Activated naive CD8-positive, alpha-beta T cell treated with anti-CD3 and anti-CD28 coated beads, Interleukin-2, amount 10 ng/mL, durations not matched to agents 7 days and 5 days (primary cell): ENCODE measurements at places on chromosomes 2 and 18.

GRCh38 chr2:141055531-141055930 lies 1075.3 kb downstream of the LRP1B start:
- DNase-seq: no peak

- no peak for DNase-seq
Observed at GRCh38 chr2:67865917-67866316, 196.9 kb downstream of the C1D start.

DNA sequence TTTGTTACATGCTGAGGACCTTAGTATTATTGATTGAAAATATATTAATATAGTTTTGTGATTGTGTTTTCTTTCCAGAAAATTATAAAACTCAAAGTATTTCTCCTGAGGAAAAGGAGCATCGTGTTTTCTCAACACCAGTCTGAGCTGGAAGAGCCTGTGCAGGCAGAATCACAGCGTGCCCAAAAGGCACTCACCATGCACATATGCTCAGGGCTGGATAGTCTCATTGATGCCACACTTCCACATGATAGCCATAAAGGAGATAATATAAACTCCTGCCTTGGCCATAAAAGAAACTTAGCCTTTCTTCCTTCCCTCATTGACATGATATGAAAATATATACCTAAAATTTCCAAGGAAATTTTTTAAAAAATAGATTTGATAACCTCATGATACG lies 4.0 kb downstream of the PDE1A start:
- no peak for DNase-seq

- DNase-seq: no peak
Observed at GRCh38 chr2:207996848-207997247, 28.5 kb downstream of the PLEKHM3 start.

DNA sequence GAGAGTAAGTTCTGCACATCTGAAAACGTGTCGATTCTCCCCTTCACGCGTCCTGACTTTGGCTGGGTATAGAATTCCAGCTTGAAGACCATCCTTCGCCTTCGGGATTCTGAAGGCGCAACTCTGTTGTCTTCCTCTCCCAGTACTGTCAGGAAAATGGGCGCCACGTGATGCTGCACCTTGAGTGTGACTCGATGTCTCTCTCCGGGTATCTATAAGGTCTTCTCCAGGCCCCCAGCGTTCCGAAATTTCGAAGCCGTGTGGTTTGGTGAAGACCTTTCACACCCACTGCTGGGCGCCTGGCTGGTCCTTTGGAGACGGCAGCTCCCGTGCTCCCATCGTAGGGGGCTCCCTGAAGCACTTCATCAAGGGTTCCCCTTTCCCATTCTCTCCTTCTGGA lies 203.7 kb downstream of the HDAC4 start:
- no peak for DNase-seq

DNA sequence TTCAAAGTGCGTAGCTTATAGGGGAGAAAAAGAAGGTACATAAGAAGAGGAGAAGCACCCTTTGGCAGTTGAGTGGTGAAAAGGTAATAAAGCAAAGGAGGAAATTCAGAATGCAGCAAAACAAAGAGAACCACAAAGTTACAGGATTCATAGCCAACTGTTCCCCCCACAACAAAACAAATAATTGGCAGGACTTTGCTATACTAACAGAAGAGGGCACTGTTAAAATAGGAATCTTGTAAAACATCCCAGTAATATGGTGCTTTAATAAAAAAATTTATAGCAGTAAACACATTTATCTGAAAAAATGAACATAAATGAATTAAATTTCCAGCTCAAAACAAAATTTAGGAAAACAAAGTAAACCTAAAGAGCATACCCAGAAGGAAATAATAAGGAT lies 42.3 kb downstream of the R3HDM1 start:
- DNase-seq: no peak

- no peak for DNase-seq
Observed at GRCh38 chr2:105800036-105800713, 55.5 kb downstream of the NCK2 start.

GRCh38 chr2:99880148-99880963 lies 262.0 kb downstream of the AFF3 start:
- no peak for DNase-seq

GRCh38 chr2:26346454-26347053 lies at the start of gene ADGRF3:
ADGRF3 (minus strand) TSS chr2:26346789; CDS start chr2:26346234, 555 bp downstream.
- DNase-seq: peak; percentile 69

- DNase-seq: no peak
Observed at GRCh38 chr2:128549646-128550260, 231.1 kb upstream of the HS6ST1 start.

- DNase-seq: peak; percentile 10
Observed at GRCh38 chr2:1752751-1753150, 8.4 kb upstream of the PXDN start.

GRCh38 chr2:149740490-149740889 lies 152.9 kb upstream of the MMADHC start:
- DNase-seq: no peak

- DNase-seq: no peak
Observed at GRCh38 chr2:176395273-176395854, 126.1 kb downstream of the MTX2 start.

DNA sequence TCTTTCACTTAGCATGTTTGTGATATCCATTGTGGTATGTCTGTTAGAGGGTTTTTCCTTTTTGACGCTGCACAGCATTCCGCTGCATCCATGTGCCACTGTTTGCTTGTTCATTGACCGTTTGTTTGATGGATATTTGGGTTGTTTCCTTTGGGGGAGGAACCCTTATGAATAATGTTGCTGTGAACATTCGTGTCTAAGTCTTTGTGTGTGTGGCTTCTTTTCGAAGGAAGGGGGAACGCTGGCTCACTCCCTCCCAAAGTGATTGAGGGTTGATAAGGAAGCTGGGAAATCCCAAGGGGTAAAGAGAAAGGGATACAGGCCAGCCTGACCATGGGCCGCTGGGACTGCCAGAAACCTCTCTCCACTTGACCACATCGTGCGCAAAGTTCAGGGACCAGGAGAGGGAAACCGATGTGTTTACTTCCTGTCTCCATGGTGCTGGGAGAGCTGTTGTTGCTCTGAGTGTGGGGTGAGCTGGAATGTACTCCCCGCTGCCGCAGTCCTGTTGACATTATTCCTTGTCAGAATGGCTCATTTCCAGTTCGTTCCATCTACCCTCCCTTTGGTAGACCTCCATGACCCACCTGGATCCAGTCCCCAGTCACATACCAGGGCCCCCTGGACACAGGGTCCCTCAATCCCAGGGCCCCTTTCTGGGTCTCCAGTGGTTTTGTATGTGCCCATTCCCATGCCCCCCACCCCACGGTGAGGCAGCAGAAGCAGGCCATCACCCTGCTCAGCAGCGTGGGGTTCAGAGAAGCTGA lies 39.6 kb downstream of the HS1BP3 start:
- DNase-seq: no peak

DNA sequence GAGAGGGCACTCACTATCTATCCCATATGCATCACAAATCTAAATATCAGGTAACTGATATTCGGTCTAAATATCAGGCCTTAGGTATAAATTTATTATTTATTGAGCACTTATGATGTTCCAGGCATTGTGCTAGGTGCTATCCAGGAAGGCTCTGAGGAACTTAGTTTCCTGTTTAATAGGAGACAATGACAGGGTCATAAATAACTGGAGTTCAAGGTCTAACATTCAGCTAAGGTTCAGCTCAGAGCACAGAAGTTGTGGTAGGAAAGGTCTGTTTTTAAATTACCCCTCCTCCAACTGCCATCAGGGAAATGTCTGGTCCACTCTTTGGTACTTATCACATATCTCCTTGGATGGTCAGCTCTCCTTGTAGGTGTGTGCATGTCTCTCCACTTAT lies 193.6 kb downstream of the AGPS start:
- DNase-seq: no peak

DNA sequence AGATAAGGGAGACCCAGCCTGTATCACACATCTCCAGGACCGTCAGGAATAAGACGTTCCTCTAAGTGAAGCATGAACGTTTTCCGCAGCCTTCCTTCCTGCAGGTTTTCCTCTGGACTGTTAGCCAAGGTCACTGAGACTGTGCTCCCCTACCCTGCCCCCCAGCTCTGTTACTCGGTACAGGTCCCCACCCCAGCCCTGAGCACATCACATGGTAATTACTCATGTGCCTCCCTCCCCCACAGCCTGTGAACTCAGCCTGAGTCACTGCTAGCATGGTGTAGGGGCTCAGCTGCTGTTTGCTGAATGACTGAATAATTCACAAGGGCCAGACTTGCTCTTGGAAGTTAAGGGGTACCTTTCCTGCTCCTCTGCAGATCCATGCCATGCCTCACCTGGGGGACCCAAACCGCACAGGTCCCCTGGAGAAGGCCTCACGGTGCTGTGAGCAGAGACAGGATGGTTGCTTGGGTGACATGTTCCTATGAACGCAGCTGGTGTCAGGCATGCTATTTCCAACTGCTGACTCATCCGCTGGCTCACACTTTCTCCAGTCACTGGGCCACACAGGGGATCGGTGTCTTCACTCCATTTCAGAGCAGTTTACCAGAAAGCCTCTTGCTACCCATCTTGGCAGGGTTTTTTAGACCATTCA lies 88.2 kb downstream of the PLB1 start:
- peak; percentile 44 for DNase-seq
